SJSA1 (cell line): ENCODE measurements at places on chromosomes 5 and 9.

DNA sequence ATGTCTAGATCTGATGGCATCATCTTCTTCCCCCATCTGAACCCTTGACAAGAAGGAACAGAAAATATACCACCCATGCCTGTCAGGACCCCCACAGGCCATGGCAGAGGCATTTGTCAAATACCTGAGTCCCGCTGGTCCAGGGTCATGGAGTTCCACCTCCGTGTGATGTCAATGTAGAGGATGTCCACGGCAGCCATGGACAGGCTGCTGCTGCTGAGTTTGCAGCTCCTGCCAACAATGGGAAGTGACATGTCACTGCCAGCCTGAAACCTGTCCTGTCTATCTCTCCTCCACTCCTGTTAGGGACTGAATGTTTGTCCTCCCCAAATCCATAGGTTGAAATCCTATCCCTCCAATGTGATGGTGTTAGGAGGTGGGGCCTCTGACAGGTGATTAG is 208.8 kb downstream of the DAB2IP start:
- no peak for DNase-seq

DNA sequence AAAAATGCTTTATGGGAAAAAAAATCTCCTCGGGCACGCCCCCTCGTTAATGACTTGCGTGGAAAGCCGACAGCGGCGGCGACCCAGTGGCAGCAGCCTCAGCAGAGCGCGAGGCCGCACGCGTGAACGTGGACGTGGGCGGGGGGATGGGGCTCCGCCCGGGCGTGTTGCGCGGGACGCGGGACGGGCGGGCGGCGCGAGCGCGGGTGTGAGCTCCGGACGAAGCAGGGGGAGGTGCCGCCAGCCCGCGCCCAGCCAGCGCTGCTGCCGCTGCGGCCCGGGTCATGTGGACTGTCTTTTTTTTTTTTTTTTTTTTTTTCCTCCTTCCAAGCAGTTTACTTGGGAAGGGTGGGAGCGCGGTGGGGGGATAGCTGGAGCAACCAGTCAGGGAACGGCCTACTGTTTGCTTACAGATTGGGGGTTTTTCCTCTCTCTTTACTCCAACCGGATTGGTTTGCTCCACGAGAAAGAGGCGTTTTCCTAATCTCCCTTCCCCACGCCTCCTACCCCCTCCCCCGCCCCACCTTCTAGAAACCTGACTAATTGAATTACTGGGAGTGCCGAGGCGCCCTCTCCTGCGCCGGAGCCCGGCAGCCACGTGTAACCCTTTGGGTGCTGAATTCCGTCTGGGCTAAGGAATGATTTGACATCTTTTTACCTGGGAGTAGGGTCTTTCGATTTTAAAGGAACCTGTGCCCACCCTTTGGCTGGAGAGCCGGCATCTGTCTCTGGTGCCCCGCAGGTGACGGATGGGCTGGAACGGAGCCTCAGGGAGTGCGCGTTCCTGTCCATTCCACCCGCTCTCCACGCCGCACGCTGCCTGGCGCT is 1.7 kb upstream of the EFNA5 start:
- DNase-seq: peak; percentile 71

- DNase-seq: no peak
Observed at GRCh38 chr5:80302636-80303035, 17.2 kb upstream of the SPZ1 start.

GRCh38 chr9:109903515-109904138 is 123.6 kb downstream of the PALM2AKAP2 start:
- peak; percentile 51 for DNase-seq

DNA sequence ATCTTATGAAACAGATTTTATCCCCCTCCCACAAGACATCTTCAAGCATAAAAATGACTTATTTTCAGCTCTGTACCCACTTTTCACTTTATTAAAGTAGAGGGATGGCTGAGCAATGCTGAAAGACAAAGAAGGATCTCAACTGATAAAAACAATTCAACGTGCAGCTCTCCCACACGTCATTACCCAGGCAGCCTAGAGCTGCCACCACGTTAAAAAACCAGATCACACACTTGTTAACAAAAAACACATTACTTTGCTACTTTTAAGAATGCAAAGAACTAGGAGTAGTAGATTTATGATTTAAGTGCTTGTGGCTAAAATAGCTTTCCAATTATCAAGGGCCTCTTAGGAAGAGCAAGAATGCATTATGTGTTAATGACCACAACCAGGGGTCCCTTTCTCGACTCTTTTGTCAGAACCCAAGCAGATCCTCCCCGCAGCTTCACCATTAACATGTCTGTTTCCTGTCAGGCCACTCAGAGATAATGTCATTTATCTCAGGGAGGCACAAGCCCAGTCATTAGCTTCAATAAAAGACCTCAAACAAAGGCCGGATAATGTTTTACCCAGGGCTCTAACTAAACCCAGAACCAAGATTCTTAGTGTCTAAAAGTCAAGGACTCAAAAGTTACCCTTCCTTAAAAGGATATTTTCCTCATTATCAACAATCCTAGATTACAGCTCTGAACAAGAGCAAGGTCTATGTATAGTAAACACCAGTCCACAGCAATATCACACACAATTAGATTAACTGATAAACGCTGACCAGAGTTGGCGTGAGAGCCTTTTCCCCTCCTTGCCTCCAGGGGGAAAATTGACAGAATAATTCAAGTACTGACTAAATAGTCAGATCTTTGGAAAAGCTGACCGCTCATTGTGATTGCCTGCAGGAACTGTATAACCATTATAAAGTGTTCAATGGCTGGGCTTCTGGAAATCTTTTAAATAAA is 7.5 kb downstream of the ZNF608 start:
- no peak for DNase-seq

- peak; percentile 52 for DNase-seq
Observed at GRCh38 chr9:72271613-72272478, 93.2 kb downstream of the ZFAND5 start.

GRCh38 chr9:112094948-112095681 is 80.0 kb downstream of the SUSD1 start:
- DNase-seq: no peak
